Ascending aorta (tissue), 2 donors: ENCODE measurements at places on chromosomes 13 and 19.

- H3K27me3 ChIP-seq: no peaks in the 10 kb centered on the region
- DNase-seq: no peak
- no peaks in the 10 kb centered on the region for H3K4me1 ChIP-seq
- no peak overlapping the region for H3K27ac ChIP-seq
- H3K36me3 ChIP-seq: no peaks in the 10 kb centered on the region
- H3K4me3 ChIP-seq: no peak overlapping the region
These were observed 756.4 kb upstream of the SLITRK5 start for GRCh38 chr13:86914757-86915156.

DNA sequence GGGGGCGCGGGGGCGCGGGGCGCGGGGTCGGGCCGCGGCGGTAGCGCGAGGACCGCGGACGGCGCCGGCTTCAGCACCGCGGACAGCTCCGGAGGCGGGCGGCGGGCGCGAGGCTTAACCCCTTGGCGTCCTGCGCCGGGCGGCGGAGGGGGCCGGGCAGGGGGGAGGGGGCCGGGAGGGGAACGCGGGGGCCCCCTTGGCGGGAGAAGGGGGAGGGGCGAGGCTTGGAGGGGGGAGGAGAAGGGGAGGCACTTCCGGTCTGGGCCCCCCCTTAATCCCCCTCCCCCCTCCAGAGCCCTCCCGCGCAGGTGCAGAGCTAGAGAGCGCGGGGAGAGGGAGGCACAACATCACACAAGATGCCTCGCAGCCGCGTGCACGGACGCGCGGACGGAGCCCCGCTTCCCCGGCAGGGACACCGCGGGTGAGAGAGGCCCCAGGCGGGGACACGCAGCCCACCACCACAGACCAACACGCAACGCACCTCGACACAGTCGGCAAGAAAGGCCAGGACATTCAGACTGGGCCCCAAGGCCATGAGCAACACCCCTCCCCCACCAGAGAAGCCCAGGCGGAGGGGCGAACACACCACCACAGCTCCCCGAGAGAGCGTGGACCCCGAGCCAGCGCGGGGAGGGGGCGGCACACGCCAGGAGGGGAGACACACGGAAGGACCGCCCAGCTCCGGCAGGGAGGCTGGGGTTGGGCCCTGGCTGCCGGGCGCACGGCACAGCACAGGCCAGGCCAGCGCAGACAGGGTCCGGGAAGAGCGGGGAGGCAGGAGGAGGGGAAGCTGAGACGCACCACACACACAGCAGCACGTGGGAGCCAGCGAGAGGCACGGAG, 24.1 kb downstream of the SHANK1 start:
- H3K36me3 ChIP-seq: no peaks in the 10 kb centered on the region
- no peak for DNase-seq
- H3K27me3 ChIP-seq: peaks cover 18% of the 10 kb centered on the region
- H3K4me1 ChIP-seq: no peaks in the 10 kb centered on the region

DNA sequence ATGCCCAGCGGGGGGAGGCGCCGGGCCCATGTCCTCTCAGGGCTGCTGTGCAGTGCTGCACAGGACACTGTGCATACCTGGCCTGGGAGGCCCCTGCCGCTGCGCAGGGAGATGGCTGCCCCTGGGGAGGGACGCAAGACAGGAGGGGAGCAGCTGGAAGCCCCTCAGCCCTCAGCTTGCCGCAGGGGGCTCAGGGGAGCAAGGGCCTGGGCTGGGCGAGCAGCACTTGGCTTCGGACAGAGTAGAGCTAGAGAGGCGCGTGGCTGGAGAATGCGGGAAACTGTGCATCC, 10.9 kb downstream of the CHERP start:
- H3K4me3 ChIP-seq: no peak overlapping the region
- peaks cover 100% of the 10 kb centered on the region for H3K36me3 ChIP-seq
- H3K27me3 ChIP-seq: no peaks in the 10 kb centered on the region
- DNase-seq: no peak

GRCh38 chr13:111640006-111640405, 319.6 kb downstream of the TEX29 start:
- no peak for DNase-seq
- no peak overlapping the region for H3K27ac ChIP-seq
- no peak overlapping the region for H3K4me3 ChIP-seq
- H3K27me3 ChIP-seq: no peaks in the 10 kb centered on the region
- no peaks in the 10 kb centered on the region for H3K4me1 ChIP-seq

GRCh38 chr13:90968166-90968904, 379.2 kb upstream of the MIR17HG start:
- H3K27ac ChIP-seq: no peak overlapping the region
- H3K27me3 ChIP-seq: no peaks in the 10 kb centered on the region
- no peak for DNase-seq
- H3K4me1 ChIP-seq: no peaks in the 10 kb centered on the region

GRCh38 chr19:35261356-35262100, 7.2 kb upstream of the USF2 start:
- no peaks in the 10 kb centered on the region for H3K36me3 ChIP-seq
- H3K27me3 ChIP-seq: no peaks in the 10 kb centered on the region
- no peak overlapping the region for H3K4me3 ChIP-seq
- H3K4me1 ChIP-seq: no peaks in the 10 kb centered on the region
- H3K27ac ChIP-seq: no peak overlapping the region

DNA sequence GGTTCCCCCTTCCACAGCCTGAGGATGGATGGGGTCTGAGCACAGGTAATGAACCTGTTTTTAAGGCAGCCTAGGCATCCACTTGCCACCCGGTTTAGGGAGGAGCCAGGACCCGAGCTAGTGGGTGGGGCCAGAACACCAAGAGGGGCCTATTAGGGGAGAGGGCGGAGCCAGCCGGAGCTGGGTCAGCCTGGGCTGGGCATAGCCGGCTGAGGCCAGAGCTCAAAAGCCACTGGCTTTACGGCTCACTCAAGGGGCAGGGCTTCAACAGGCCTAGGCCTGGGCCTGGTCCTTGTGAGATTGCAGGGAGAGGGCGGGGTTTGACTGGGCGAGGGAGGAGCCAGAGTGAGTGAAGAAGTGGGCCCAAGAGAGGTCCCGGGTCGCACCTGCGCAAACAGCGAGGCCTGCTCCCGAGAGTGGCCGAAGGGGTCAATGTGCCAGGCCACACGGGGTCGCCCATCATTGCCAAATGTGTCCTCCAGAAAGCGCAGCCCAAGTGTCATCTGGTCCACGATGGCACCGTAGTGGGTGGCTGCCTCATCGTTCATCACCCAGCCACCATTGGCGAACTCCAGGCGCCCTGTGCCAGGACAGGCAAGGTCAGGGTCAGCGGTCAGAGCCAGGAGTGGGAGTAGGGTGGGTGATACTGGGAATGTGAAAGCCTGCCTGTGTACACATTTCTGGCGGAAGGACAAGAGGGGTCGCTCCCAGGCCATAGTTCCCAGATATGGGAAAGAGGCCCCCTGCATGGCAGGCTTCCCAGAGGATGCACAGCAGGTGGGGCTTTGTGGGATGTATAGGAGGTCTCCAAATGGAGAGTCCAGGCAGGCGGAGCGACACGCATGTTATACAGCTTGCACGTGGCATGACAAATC, 1.9 kb downstream of the MAN2B1 start:
- DNase-seq: no peak
- H3K4me1 ChIP-seq: peaks cover 25% of the 10 kb centered on the region
- no peaks in the 10 kb centered on the region for H3K27me3 ChIP-seq
- peaks cover 25% of the 10 kb centered on the region for H3K36me3 ChIP-seq
- H3K4me3 ChIP-seq: no peak overlapping the region
- no peak overlapping the region for H3K27ac ChIP-seq

DNA sequence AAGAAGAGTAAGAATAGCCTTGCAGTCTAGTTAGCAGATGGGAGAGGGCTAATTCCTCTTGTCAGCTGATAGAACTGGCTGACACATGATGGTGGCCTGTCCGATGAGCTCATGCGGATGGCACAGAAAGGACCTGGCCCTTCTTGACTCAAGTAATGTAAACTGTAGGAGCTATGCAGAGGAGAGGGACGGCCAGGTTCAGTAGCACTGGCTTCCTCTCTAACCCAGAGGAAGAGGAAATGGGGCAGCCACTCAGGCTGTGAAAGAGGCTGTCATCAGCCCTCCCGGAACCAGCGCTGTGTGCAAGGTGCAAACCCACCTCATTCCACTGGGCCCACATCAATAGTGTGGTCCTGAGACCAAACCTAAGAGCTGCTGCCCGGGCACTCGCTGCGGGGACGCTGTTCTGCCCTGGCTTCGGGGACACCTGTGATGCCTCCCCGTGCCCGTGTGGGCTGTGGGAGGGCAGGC, 30.8 kb upstream of the USE1 start:
- H3K4me3 ChIP-seq: no peak overlapping the region
- DNase-seq: no peak
- no peaks in the 10 kb centered on the region for H3K4me1 ChIP-seq
- H3K27ac ChIP-seq: no peak overlapping the region
- peaks cover 84% of the 10 kb centered on the region for H3K36me3 ChIP-seq

DNA sequence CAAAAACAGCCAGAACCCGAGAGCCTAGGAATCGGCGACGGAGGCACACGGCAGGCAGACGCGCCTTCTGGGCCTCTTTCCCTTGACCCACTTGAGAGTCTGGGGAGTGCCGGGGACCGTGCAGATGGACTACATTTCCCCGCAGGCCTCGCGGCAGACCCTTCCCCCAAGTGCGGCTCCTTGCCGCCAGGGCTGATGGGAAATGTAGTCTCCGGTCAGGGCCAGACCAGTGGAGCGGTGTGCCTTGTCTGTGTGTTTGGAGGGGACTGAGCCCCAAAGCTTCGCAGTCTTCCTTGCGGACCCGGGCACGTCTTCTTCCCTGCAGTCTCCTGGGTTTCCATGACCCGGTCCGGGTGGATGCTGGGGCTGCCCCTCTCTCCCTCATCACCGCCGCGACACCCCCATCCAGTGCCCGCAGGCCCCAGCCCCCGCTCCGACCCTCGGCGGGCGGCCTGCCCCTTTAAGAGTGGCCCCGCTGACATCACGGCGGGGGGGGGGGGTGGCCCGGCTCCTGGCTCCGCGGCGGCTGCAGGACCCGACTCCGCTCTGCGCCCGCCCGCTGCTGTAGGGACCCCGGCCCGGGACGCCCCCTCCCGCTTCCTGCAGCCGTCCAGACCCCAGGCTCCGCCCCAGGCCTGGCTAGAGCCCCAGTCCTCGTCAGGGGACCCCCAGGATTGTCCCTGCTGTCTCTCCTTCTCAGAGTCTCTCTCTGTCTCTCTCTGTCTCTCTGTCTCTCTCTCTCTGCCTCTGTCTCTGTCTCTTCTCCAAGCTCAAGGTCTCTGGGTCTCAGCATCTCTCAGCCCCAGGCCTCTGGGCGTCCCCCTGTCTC, 758 bp upstream of the CACNG7 start:
- H3K27ac ChIP-seq: no peak overlapping the region
- H3K27me3 ChIP-seq: peaks cover 13% of the 10 kb centered on the region
- H3K4me1 ChIP-seq: peaks cover 3% of the 10 kb centered on the region
- no peaks in the 10 kb centered on the region for H3K36me3 ChIP-seq
- DNase-seq: no peak

DNA sequence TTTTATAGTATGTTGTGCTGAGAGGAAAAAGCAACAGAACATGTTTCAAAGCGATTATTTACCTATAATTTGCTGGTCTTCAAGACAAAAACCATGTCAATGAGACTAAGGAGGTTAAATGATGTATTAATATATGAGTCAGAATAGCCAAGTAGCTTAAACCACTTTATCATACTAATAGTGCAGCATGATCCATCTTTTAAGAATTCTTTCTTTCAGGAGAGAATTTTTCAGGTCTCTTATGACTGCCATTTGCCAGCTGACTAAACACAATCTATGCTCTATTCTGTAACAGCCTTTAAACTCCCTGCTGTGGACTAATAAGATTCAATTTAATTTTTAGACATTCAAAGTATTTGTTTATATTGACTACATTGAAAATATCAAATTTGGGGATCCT, 93.7 kb downstream of the TRPC4 start:
- H3K27ac ChIP-seq: no peak overlapping the region
- H3K27me3 ChIP-seq: no peaks in the 10 kb centered on the region
- no peaks in the 10 kb centered on the region for H3K4me1 ChIP-seq
- no peaks in the 10 kb centered on the region for H3K36me3 ChIP-seq

GRCh38 chr19:16506961-16507360, 10.8 kb downstream of the C19orf44 start:
- DNase-seq: no peak
- H3K36me3 ChIP-seq: peaks cover 29% of the 10 kb centered on the region
- no peak overlapping the region for H3K4me3 ChIP-seq
- H3K27me3 ChIP-seq: no peaks in the 10 kb centered on the region

DNA sequence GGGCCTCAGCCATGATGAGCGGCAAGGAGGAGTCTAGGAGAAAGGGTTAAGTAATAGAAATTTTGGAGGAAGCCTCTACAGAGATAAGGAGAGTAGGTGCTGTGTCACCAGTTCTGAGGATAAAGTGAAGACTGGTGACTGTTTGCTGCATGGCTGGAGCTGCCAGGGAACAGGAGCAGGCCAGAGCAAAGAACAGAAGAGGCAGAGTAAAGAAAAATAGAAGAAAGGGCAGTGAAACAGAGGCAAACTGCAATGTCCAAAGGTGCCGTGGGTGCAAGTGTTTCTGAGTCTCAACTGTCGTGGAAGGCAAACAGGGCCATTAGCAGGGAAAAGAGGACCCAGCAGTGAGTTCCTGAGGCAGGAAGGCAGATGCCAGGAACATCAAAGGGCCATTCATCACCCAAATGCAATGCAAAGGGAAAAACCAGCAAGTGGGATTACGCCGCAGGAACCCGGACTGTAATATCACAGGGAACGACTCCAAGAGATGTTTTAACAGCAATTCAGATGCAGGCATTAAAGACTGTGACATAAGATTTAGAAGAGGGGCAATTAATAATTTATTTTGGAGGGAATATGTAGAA, 318.3 kb downstream of the FOXO1 start:
- H3K4me3 ChIP-seq: no peak overlapping the region
- H3K27me3 ChIP-seq: no peaks in the 10 kb centered on the region
- H3K27ac ChIP-seq: no peak overlapping the region
- H3K4me1 ChIP-seq: peaks cover 17% of the 10 kb centered on the region

DNA sequence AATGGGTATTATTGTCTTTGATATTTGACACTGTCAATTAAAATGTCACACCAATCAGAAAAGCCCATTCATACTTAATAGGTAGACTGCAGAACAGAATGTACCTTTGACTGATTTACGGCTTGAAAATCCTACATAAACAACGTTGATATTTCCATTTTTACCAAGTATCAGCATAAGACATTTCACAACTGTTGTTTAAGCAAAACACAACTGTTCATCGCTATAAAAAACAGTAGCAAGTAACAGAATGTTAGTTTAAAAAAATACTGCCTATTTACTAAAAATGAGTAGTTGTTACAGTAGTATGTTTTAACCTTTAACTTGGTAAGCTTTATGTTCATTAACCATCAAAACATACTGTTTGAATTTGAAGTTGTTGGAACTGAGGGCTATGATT, 1096.6 kb downstream of the PCDH17 start:
- H3K27me3 ChIP-seq: no peaks in the 10 kb centered on the region
- no peak overlapping the region for H3K4me3 ChIP-seq
- H3K27ac ChIP-seq: no peak overlapping the region
- no peaks in the 10 kb centered on the region for H3K36me3 ChIP-seq
- H3K4me1 ChIP-seq: no peaks in the 10 kb centered on the region

GRCh38 chr13:48125794-48126228, 30.9 kb upstream of the MED4 start:
- H3K4me3 ChIP-seq: no peak overlapping the region
- no peaks in the 10 kb centered on the region for H3K27me3 ChIP-seq
- no peaks in the 10 kb centered on the region for H3K36me3 ChIP-seq
- no peak for DNase-seq

- DNase-seq: no peak
- H3K4me1 ChIP-seq: no peaks in the 10 kb centered on the region
- H3K4me3 ChIP-seq: no peak overlapping the region
- no peaks in the 10 kb centered on the region for H3K27me3 ChIP-seq
These were observed 146.5 kb upstream of the EDNRB start for GRCh38 chr13:78065141-78065540.
